ENCODE measurements at places on chromosomes 1 and 21.

GRCh38 chr1:83909687-83910086 lies 89.2 kb downstream of the TTLL7 start:
- DNase-seq = no peak

GRCh38 chr21:41317063-41317392 lies 427 bp downstream of the FAM3B start:
- DNase-seq = no peak

DNA sequence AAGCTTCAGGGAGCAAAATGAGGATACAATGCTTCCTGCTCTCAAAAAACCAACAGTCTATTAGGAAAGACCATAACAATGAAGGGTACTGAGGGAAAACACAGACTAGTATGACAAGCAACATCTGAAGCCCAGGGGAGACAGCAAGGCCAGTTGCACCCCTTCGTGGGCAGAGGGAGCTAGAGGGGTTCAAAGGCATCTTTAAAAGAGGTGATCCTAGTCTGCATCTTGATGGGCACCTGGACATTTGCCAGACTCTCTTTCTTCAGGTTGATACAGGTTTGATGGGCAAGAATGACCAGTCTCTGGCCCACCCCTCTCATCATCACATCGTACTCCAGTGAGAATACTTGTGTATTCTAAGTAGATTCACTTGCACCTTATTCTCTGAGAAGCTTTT lies 177.7 kb downstream of the VAV3 start:
- DNase-seq = no peak

DNA sequence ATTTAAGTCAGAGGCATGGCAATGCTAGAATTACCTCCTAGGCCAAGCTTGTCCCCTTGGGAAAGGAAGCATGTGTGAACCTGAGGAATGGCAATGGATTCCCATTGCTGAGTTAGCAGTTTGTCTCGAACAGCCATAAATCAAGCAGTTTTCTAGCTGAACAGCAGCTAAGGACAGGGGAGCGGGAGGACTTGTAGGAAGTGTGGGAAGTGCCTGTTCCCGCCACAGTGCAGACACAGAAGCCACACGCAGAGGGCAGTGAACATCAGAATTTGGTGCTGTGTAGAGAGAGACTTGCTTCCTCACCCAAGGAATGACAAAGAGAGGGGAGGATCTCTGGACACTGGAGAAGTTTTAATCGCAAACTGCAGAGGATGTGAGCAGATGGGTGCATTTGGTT lies 3.8 kb downstream of the PHGDH start:
- no peak for DNase-seq

- no peak for DNase-seq
Observed at GRCh38 chr1:28411656-28412055, 42.1 kb downstream of the PHACTR4 start.

GRCh38 chr21:41345934-41346685 lies 15.7 kb upstream of the MX2 start:
- no peak for DNase-seq

- no peak for DNase-seq
Observed at GRCh38 chr1:161941726-161942436, 81.8 kb downstream of the OLFML2B start.

- DNase-seq = no peak
Observed at GRCh38 chr1:20472860-20473711, 12.9 kb downstream of the CAMK2N1 start.

GRCh38 chr1:43518935-43519686 lies 11.6 kb upstream of the PTPRF start:
- no peak for DNase-seq

DNA sequence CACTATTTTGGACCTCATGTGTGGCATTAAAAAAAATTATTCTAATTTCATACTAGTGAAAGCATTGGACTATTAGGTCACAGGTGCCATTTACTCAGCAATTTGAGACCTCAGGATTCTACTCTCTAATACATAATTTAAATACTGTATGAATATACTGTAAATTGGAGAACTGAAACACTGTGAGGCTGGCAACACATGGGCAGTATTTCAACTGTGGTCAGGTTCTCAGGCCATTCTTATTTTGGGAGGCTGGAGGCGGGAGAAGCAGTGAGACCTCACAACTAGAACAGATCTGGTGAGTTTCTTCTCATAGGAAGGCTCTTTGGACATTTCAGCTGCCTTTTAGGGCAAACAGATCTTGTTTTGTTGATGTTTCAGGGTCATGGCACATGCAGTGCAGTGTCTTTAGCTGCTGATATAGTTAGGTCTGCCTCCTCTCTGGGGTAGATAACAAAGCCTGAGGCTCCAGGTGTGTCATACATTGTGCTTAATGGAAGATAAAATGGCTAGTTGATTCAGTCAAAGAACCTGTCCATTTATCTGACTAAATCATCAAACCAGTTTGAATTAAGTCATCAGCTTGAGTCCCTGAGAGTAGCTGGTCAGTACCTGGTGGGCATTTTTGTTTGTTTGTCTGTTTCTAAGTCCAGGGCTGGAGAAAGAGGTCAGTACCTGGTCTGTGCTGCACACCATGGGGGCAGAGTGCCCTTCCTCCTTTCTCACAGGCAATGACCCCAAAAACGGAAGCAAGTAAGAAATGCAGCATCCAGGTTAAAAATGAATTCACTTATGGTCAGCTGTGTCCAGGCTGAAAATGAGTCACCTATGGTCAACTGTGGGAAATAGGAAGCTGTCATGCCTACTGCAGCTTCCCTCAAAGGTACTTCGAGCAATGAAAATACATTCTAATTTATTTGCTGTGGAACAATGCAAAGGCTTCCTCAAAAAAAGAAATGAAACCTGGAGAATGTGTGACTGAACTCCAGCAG lies 216.2 kb downstream of the SDCCAG8 start:
- no peak for DNase-seq

DNA sequence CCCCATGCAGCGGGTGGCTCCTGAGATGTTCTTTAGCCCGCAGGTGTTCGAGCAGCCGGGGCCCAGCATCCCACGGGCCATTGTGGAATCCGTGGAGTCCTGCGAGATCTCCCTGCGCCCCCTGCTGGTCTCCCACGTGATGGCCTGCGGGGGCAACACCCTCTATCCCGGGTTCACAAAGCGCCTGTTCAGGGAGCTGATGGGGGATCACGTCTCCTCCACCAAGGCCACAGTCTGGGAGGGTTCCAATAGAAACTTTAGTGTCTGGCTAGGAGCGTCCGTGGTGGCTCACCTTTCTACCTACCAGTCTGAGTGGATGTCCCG lies 71.0 kb downstream of the ACTL8 start:
- DNase-seq = no peak

- DNase-seq = no peak
Observed at GRCh38 chr1:33007190-33008050, 29.3 kb downstream of the AK2 start.

GRCh38 chr1:195097316-195097715 lies 1510.9 kb downstream of the KCNT2 start:
- no peak for DNase-seq

GRCh38 chr1:223725578-223725977 lies 13.2 kb downstream of the CAPN2 start:
- no peak for DNase-seq

DNA sequence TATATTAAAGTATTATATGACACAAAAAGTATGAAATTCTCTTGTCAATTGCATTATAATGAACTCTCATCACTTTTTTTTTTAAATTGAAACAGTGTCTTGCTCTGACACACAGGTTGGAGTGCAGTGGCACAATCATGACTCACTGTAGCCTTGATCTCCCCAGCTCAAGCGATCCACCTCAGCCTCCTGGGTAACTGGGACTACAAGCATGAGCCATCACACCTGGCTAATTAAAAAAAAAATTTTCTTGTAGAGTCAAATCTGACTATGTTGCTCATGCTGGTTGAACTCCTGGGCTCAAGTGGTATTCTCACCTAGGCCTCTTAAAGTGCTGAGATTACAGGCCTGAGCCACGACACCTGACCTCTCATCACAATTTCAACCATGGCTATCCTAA lies 259.3 kb downstream of the S1PR1 start:
- no peak for DNase-seq

- DNase-seq = no peak
Observed at GRCh38 chr1:168835791-168836190, 106.8 kb upstream of the DPT start.

DNA sequence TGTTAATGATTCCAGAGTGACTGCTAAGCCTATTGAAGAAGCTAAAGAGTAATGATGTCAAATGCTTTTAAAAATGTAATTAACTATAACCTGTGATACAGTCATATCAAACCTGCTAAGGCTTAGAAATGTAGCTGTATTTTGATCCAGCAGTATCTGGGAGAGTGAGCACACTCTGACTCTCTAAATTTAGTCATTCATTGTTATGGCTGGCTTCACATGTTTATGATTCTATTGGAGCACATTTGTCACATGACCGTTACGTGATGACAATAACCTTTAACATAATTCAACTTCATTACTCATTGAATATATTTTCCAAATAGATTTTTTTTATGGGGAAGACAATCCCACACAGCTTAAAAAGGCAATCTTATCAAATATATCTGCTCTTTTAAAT lies 587.1 kb downstream of the LMO4 start:
- no peak for DNase-seq

- DNase-seq = no peak
Observed at GRCh38 chr21:43012596-43012995, 38.2 kb downstream of the PKNOX1 start.

- DNase-seq = no peak
Observed at GRCh38 chr1:97505816-97506215, 415.0 kb downstream of the DPYD start.

- DNase-seq = no peak
Observed at GRCh38 chr1:26277719-26278118, 2.2 kb upstream of the SH3BGRL3 start.

GRCh38 chr1:201220388-201220715 lies 29.7 kb downstream of the IGFN1 start:
- no peak for DNase-seq

DNA sequence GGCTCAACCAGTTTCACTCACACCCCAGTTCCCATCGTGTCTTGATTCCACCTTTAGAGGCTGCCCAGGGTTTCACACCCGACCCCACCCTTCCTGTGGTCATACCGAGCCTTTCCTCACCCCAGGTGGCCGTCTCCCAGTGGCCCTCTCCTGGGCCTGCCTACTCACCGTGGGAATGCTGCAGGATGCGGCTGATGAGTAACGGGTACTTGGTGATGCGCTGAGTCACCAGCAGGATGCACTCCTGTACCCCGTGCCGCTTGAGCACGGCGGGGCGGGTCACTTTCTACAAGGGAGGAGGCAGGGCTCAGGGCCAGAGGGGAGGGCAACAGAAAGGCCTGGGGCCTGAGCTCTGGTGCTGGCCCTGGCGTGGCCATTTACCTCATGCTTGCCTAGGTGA lies 16.4 kb downstream of the ARHGEF2 start:
- no peak for DNase-seq

- no peak for DNase-seq
Observed at GRCh38 chr1:23756676-23757075, 13.4 kb downstream of the ELOA start.

DNA sequence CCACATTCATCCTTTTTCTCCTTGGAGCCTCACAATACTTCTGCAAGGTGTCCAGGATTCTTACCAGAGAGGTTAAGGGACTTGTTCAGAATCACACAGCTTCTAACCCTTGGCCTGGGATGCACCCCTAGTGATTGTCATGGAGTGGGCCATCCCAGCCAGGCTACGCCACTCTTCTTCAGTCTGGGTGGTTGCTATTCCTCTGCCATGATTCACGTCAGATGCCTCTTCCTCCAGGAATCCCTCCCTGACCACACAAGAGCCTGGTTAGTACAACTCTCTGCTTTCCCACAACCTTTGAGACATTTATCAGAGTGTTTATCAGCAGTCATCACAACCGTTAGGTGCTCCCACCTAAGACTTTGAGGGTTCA lies 121.8 kb downstream of the EPHB2 start:
- no peak for DNase-seq

GRCh38 chr1:234295068-234295467 lies 78.2 kb upstream of the COA6 start:
- no peak for DNase-seq

DNA sequence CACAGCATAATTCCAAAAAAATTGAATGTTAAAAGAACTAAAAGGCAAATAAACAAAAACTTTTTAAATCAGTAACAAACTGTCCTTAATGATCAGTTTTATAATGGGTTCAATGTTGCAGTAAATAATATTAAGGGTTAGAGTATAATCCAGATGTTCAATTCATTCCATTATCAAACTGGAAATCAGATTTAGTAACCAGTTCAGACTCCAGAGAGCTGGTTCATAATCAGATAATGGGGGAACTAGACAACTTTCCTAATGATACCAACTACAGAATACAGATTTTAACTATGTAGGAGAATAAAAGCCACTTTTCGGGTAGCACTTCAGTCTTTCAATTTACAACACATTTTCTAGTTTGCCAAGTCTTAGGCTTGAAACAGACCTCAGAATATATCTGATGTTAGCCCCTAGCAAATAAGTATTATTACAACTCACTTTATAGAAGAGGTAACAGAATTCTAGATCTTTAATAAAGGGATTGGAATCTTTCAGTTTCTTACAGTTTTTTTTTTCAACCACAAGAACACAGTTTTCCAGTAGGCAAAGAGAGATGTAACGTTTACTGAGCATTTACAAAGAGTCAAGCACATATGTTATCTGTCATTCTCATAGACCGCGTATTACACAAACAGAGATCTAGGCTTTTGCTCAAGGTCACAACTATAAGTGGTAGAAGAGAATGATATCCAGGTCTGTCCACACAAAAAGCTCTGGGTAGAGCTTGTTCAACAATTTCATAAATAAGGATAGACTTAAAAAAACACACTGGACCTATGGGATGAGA lies 1.9 kb upstream of the DCAF6 start:
- DNase-seq = no peak

- DNase-seq = no peak
Observed at GRCh38 chr1:26404641-26405040, 6.0 kb upstream of the LIN28A start.

DNA sequence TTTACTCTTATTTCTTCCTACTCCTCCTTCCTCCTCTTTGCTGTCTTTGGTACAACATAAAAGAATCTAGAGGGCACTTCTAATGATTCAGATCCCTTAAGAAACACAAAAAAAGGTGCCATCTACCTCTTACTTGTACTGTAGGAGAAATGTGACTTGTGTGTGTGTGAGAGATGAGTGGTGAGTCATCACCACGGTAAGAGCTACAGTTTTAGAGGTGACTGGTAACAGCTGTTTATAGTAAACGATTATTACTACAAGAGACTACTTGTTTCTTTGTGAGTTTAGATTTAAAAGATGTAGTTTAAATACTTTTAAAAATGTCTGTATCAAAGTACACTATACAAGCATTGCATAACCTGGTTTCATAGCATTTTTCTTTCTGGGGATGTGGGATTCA lies 40.4 kb downstream of the SLC35D1 start:
- no peak for DNase-seq

All from NCI-H1092 (cell line).